ENCODE measurements at places on chromosomes 6 and 20. TPM values are rescaled to one million over a fixed set of nuclear protein-coding genes. Genes with fewer than 3 reads are reported as not detected.

DNA sequence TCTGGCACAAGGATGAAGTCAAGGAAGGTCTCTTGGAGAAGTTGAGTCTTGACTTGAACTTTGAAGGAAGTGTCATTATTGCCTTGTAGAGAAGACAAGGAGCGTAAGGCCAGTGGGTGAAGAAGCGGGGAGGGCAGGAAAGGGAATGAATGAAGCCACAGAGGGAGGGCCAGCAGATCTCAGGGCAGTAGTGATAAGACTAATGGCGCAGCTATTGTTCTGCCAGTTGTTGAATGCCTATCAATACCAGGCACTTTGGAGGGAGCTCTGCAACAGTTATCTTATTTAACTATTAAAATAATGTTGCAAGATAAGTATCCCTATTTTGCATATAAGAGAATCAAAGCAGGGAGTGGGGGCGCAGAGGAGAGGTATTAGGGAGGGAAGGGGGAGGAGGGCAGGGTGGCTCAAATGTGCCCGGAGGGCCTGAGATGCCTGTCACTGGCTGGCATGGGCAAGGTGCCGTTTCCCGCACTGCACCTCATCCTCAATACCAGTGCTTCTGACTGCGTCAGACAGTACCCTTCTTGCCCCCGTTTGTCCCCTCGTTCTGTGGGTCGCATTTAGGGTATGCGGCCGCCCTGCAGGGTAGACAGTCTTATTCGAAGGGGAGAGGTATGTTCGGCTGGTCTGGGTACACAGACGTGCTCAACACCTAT, 109.8 kb downstream of the ZDHHC14 start:
- H3K36me3 ChIP-seq = no peaks in the 10 kb centered on the region
- no peak for DNase-seq
- H3K27me3 ChIP-seq = no peaks in the 10 kb centered on the region

- no peak overlapping the region for H3K27ac ChIP-seq
- H3K36me3 ChIP-seq = no peaks in the 10 kb centered on the region
- H3K4me3 ChIP-seq = no peak overlapping the region
- no peak for DNase-seq
These were observed 181.9 kb upstream of the ARG1 start for GRCh38 chr6:131391116-131391515.

DNA sequence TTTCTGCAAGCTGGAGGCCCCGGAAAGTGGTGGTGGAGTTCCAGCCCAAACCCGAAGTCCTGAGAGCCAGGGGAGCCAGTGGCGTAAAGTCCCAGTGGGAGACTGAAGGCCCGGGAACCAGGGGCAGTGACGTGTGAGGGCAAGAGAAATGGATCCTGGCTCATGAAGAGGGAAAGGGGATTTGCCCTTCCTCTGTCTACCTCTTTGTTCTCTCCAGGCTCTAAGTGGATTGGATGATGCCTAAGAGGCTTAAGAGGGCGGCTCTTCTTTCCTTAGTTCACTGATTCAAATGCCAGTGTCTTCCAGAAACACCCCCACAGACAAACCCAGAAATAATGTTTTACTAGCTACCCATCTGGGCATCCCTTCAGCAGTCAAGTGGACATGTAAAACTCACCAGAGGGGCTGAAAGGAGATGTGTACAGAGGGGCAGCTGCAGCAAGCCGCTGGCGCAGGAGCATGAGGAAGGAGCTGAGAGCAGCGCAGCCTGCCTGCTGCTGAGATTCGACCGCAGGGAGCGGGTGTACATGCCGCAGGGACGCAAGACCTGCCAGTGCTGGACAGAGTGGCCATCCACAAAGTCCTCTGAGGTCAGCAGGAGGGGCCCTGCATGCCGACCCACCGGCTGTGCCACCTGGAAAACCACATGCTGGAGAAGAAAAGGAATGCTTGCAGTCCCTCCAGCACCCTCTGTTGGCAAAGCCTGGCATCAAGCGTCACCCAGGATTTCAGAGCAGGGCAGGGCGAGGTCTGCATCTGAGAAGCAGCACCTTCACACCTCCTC, 29.5 kb downstream of the CDYL start:
- no peak overlapping the region for H3K4me3 ChIP-seq
- no peaks in the 10 kb centered on the region for H3K27me3 ChIP-seq
- H3K4me1 ChIP-seq = peaks cover 2% of the 10 kb centered on the region
- H3K27ac ChIP-seq = no peak overlapping the region

DNA sequence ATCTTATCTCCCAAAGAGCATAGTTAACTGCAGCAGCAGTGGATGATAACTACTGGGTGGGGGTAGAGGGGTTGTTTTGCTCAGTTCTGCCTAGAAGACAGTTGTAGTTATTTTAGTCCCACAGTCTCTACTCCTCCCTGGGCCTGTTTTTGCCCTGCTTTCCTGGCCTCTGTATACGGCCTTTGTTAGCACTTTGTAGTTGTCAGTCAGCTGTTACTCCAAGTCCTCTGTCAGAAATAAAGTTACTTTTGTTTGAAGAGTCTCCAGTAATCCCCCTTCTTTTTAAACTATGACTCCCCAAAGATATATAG, 113.9 kb downstream of the SLC16A10 start:
- H3K36me3 ChIP-seq = no peaks in the 10 kb centered on the region
- DNase-seq = no peak
- H3K4me3 ChIP-seq = no peak overlapping the region
- H3K4me1 ChIP-seq = peaks cover 5% of the 10 kb centered on the region
- H3K27ac ChIP-seq = no peak overlapping the region
- no peaks in the 10 kb centered on the region for H3K27me3 ChIP-seq

- DNase-seq = no peak
- H3K4me1 ChIP-seq = no peaks in the 10 kb centered on the region
- H3K36me3 ChIP-seq = no peaks in the 10 kb centered on the region
- H3K4me3 ChIP-seq = no peak overlapping the region
- H3K27ac ChIP-seq = no peak overlapping the region
- H3K27me3 ChIP-seq = no peaks in the 10 kb centered on the region
These were observed 190.8 kb upstream of the BMP2 start for GRCh38 chr20:6576726-6577125.

- H3K27me3 ChIP-seq = no peaks in the 10 kb centered on the region
- DNase-seq = peak; percentile 78
- no peaks in the 10 kb centered on the region for H3K36me3 ChIP-seq
- H3K27ac ChIP-seq = no peak overlapping the region
- H3K4me3 ChIP-seq = no peak overlapping the region
- no peaks in the 10 kb centered on the region for H3K4me1 ChIP-seq
These were observed 62.9 kb downstream of the QRSL1 start for GRCh38 chr6:106692112-106692818.

GRCh38 chr6:82205930-82206392, 41.6 kb downstream of the IBTK start:
- H3K27ac ChIP-seq = no peak overlapping the region
- peaks cover 2% of the 10 kb centered on the region for H3K36me3 ChIP-seq
- H3K4me1 ChIP-seq = no peaks in the 10 kb centered on the region
- no peak overlapping the region for H3K4me3 ChIP-seq
- H3K27me3 ChIP-seq = no peaks in the 10 kb centered on the region

- H3K36me3 ChIP-seq = no peaks in the 10 kb centered on the region
- no peak for DNase-seq
- H3K27me3 ChIP-seq = no peaks in the 10 kb centered on the region
These were observed 6.0 kb downstream of the DLGAP4 start for GRCh38 chr20:36311854-36312723.

GRCh38 chr6:89611666-89612065, 26.9 kb downstream of the LYRM2 start:
- no peak overlapping the region for H3K4me3 ChIP-seq
- H3K27me3 ChIP-seq = no peaks in the 10 kb centered on the region
- H3K27ac ChIP-seq = no peak overlapping the region
- DNase-seq = no peak
- no peaks in the 10 kb centered on the region for H3K36me3 ChIP-seq

DNA sequence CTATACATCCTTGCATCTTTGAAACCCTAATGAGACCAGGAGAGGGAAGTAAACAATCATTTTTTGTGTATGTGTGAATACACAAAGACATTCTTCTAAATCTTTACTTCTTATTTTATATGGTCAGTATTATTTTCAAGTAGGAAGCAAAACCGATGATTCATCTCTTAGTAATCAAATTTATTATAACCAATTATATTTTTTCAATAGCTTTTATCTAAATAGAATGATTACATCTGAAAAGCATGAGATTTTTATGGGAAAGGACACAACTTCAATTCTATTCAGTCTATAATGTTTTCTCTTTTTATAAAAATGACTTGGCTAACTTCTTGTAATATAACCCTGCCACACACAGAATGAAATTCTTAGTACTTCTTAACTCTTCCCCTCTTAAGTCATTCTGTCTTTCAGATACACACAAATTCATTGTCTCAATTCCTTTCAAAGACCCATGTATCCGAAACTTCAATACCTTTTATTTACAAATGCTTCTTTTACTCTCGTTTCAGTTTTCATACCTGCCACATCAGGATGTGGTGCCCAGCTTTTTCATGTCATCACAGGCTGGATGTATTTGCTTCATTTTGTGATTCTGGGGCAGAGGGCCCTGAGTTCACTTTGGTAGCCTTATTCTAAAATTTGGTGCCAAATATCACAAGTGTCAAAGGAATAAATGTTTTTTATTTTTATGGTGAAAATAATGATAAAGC, 227.0 kb downstream of the PHF3 start:
- H3K27me3 ChIP-seq = no peaks in the 10 kb centered on the region
- H3K4me3 ChIP-seq = no peak overlapping the region
- H3K4me1 ChIP-seq = no peaks in the 10 kb centered on the region
- DNase-seq = no peak
- H3K36me3 ChIP-seq = no peaks in the 10 kb centered on the region

DNA sequence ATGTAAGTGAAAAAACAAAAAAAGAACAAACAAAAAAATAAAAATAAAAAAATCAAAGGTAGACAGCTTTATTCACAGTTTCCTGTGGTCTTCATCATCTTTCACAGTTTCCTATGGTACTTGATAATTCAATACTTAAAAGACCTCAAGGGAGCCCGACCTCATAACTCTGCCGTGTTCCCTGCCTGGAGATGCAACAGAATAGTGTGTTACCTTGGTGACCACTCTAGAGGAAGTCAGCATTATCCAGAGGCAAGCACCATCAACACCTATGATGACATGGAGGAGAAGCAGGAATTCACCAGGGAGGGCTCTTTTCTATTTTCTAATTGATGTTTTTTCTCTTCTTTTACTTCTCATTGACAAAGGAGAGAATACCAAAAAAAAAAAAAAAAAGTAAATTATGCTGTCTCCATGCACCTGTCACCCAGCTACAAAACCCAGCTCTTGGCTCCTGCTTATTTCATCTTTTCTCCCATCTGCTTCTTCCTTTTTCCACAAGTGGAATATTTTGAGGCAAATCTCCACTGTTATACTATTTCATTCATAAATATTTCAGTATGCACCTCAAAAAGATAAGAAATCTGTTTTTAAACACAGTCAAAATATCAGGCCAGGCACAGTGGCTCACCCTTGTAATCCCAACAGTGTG, 95.8 kb upstream of the STXBP5 start:
- no peaks in the 10 kb centered on the region for H3K36me3 ChIP-seq
- DNase-seq = no peak
- H3K27me3 ChIP-seq = no peaks in the 10 kb centered on the region
- no peaks in the 10 kb centered on the region for H3K4me1 ChIP-seq
- H3K27ac ChIP-seq = no peak overlapping the region

GRCh38 chr20:42957018-42957703, 232.5 kb downstream of the PTPRT start:
- H3K27me3 ChIP-seq = no peaks in the 10 kb centered on the region
- no peak overlapping the region for H3K4me3 ChIP-seq
- H3K36me3 ChIP-seq = no peaks in the 10 kb centered on the region
- no peak for DNase-seq
- no peaks in the 10 kb centered on the region for H3K4me1 ChIP-seq
- no peak overlapping the region for H3K27ac ChIP-seq

- H3K27me3 ChIP-seq = no peaks in the 10 kb centered on the region
- no peaks in the 10 kb centered on the region for H3K36me3 ChIP-seq
- H3K4me3 ChIP-seq = no peak overlapping the region
- H3K4me1 ChIP-seq = no peaks in the 10 kb centered on the region
- H3K27ac ChIP-seq = no peak overlapping the region
These were observed 59.2 kb downstream of the SCML4 start for GRCh38 chr6:107764684-107765460.

DNA sequence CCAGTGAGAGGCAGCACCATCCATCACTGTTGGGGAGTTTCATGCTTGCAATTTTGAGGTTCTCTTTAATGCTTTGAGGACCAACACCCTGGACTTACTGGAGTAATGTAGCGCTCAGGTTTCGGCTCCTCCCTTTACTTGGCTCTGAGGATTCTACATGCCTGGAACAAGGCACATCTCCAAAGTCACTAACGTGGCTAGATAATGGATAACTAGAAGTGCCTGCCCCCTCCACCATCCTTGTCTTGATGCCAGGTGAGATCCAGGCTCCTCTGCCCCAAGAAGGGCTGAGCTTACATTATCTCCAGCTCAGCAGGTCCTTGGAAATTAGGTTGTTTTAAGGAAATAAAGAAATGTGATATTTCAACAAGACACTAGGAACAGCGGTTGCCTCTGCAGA, 75.5 kb upstream of the ZNFX1 start:
- no peaks in the 10 kb centered on the region for H3K4me1 ChIP-seq
- H3K36me3 ChIP-seq = no peaks in the 10 kb centered on the region
- H3K4me3 ChIP-seq = no peak overlapping the region
- DNase-seq = no peak
- H3K27ac ChIP-seq = no peak overlapping the region

GRCh38 chr6:90544081-90544480, 42.8 kb downstream of the MAP3K7 start:
- H3K27me3 ChIP-seq = no peaks in the 10 kb centered on the region
- H3K4me1 ChIP-seq = no peaks in the 10 kb centered on the region
- H3K4me3 ChIP-seq = no peak overlapping the region
- peaks cover 3% of the 10 kb centered on the region for H3K36me3 ChIP-seq

DNA sequence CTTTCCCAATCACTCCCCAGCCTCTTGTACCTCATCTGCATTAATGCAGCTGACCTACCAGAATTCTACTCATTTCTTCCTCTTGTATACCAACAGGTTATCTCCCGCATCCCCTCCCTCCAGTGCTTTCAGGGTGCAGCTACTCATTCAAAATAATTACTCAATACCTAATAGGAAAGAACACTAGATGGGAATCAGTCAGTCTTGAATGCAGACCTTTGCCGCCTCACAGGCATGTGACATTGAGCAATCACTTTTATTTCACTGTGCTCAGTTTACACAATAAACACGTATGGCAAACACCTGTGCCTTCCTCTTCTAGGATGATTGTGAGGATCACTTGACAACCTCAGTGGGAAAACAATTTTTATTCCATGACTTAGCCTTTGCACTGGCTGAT, 13.3 kb downstream of the ZSCAN31 start:
- H3K4me1 ChIP-seq = no peaks in the 10 kb centered on the region
- peaks cover 13% of the 10 kb centered on the region for H3K36me3 ChIP-seq
- H3K27ac ChIP-seq = no peak overlapping the region
- H3K4me3 ChIP-seq = no peak overlapping the region
- no peak for DNase-seq

GRCh38 chr6:40640599-40641227, 53.5 kb upstream of the LRFN2 start:
- no peaks in the 10 kb centered on the region for H3K36me3 ChIP-seq
- H3K4me3 ChIP-seq = no peak overlapping the region

Gene MAS1
- total RNA-seq = not detected

Gene GJA10
- not detected for total RNA-seq

Gene SGK2
- total RNA-seq = 2.7 TPM

Gene CYP39A1
- 2.0 TPM for total RNA-seq

Gene GTPBP2
- total RNA-seq = 60.3 TPM

Gene ETV7
- 2.2 TPM for total RNA-seq

Gene PGM3
- 58.3 TPM for total RNA-seq

Gene GMDS
- total RNA-seq = 66.1 TPM

Gene CALHM4
- not detected for total RNA-seq

Gene ZSCAN12
- 7.0 TPM for total RNA-seq

Gene PEX7
- 4.2 TPM for total RNA-seq
